ENCODE measurements at places on chromosomes 2 and 18.
A peak's percentile ranks its signal among the peaks of the same experiment; 100 is the strongest.

DNA sequence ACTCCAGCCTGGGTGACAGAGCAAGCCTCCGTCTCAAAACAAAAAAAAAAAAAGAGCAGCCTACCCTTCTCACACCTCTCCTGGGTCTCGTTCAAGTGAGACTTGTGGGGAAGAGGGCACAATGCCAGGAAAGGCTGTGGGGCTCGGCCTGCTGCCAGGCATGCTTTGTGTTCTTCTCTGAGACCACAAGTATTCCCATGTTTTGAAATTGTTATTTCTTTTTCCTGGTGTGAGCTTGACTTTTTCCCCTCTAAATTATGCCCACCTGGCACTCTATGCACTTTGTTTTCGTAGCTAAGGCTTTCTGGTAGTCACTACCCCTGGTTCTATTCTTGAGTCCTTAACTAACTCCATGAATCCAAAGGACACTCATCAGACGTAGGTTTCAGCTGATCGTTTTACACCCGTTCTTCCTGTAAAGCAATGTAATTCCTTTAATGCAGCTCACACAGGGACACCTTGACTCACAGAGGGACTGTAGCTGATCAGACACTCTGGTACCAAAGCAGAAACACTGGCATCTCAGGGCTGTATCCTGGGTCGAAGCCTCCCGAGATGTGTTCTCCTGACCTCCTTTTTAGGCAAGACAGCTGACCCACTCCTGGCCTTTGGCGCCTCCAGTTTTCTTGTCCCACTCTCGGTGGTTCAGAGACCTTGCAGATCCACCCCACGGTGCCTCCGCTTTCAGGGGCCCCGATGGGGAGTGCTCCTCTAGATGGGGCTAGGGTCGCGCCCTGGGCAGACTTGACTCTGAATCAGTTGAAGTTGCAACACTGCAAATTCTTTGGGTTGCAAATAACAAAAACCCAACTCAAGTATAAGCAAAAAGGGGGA lies 193.3 kb upstream of the AGAP1 start:
- peak; percentile 91 for DNase-seq

DNA sequence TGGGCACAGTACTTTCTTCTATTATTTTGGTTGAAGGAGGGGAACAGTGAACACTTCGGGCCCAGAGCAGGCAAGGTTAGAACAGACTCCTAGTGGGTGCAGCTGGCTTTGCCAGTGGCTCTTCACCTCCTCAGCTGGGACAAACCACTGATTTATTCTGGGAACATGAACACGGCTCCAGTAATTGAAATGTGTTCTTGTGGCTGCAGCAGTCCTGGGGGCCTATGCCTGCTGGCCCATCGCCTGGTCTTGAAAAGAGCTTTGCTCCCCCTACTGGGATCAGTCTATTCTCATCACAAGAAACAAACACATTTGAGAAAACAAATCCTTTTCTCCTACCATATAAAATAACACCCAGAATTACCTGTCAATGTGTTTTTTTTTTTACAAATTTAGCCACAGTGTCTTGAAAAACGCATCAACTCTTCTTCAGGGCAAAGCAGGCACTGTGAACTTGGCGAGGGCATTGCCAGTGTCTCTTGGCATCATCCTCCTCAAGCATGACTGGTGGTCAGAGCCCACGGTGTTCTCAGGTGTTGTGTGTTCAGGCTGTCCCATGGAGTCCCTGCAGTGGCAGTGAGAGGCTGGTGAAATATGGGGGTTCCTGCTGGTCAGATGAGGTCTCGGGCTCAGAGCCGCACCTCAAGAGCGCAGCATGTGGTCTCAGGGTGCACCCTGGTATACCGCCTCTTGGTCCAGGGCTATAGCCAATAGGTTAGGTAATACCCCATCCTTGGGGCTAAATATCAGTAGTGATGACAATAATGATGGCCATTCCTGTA lies 51.3 kb downstream of the RNF144A start:
- peak; percentile 82 for DNase-seq

GRCh38 chr2:230128623-230129342 lies 60.1 kb upstream of the SLC16A14 start:
- DNase-seq = peak; percentile 50

- DNase-seq = no peak
These were observed 46.2 kb upstream of the DNMT3A start for GRCh38 chr2:25387876-25388449.

DNA sequence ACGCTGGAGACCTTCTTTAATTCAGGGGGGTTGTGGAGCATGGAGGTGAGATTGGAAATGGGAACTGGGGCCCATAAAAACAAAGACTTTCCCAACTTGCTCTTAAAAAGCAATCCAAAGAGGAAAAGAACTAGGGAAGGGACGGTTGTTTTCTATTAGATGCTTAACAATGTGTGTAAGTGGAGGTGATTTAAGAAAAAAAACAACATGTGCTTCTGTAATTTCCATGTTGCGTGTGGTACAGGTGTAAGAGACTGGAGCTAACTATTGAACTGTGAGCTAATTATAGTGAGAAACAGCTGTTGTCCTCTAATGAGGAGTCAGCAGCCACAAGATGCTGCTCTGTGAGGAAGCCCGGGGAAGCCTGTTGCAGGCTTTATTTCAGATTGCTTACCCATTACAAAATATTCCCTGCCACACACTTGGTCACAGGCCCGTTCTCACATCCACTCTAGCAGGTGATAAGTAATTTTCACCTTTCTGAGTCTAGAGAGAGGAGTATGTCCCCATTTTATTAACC lies 280.6 kb upstream of the PARD3B start:
- DNase-seq = no peak

DNA sequence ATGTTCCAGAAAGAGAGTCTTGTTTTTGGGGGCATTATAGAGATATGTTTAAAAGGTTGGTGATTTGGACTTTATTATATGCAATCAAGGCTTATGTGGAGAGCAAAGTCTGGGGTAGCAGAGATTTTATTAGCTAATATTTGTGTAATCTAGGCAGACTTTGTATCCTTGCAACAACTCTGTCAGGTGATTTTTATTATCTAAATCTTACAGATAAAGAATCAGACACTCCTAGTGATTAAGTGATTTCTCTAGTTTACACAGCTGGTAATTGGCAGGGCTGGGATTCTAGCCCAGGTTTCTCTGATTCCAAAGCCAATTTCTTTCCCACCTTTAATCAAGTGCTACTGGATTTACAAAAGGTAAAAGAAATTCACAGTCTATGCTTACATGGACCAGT lies 33.3 kb upstream of the NCK2 start:
- DNase-seq = no peak

DNA sequence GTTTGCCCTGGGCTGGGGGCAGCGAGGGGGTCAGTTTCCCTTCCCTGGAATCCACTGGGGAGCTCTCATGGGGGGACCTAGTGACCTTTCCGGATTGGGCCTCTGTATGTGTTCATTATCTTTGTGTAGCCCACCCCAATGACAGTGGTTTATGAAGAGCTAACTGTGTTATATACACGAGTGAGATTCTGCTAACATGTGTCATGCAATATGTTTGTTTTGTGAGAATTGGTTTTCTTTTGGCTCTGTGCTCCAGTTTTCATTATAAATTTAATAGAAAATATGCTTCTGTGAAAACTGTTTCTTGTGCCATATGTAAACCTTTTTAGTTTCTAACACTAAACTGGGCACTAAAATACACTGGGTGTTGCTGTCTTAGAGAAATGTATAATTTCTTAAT lies 110.6 kb downstream of the WDSUB1 start:
- no peak for DNase-seq

DNA sequence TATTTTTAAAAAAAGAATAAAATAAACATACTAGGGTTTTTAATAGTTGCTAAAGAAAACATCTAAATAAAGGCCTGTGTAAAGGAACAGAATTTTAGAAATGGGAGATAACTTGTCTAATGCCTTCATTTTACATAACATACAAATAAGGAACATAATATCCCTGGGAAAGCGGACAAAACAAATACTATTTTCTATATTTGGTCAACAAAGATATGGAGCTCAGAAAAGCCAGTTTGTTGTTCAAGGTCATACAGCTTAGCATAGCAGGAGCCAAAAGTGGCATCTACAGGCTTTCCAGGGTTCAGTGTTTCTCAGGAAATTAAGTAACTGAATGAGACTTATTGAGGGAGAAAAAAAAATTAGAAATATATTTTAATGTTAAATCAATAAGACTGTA lies 73.4 kb upstream of the CD226 start:
- no peak for DNase-seq

DNA sequence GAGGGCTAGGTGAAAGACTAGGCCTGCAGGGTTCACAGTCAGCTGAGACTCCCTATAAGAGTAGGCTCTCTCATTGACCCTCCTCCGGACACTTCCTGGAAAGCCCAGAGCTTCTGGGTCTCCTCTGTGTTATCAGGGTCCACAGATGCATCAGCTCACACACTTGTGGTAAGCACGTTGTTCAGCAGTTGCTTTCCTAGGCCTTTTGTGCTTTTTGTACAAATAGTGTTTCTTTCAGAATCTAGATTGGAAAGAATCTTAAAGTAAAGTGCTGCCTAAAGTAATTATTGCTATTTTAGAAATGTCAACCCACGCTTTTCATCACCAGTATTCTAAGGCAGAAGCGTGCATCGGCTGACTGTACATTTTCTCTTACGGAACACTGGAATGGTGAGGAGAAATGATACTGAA lies 15.5 kb downstream of the SLC9A2 start:
- no peak for DNase-seq

- peak; percentile 13 for DNase-seq
These were observed 242.0 kb upstream of the LYPD1 start for GRCh38 chr2:132911726-132912724.

- no peak for DNase-seq
These were observed 120.7 kb downstream of the RDH14 start for GRCh38 chr2:18439716-18440115.

GRCh38 chr2:12774395-12774727 lies 57.6 kb downstream of the TRIB2 start:
- DNase-seq = no peak

- peak; percentile 98 for DNase-seq
These were observed 189.5 kb downstream of the CTIF start for GRCh38 chr18:48728204-48728833.

GRCh38 chr2:20149703-20150030 lies 75.3 kb downstream of the SDC1 start:
- no peak for DNase-seq

DNA sequence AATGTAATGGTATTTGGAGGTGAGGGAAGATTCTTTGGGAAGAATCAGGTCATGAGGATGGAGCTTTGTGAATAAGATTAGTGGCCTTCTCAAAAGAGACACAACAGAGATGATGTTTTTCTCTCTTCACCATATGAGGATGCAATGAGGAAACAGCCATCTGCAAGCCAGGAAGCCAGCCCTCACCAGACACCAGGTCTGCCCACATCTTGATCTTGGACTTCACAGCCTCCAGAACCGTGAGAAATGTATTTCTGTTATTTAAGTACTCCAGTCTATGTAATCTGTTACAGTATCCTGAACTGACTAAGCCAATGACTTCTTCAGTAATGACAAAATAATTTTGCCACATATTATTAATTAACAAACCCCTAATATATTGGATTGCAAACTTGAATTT lies 28.3 kb downstream of the CYRIA start:
- DNase-seq = no peak

DNA sequence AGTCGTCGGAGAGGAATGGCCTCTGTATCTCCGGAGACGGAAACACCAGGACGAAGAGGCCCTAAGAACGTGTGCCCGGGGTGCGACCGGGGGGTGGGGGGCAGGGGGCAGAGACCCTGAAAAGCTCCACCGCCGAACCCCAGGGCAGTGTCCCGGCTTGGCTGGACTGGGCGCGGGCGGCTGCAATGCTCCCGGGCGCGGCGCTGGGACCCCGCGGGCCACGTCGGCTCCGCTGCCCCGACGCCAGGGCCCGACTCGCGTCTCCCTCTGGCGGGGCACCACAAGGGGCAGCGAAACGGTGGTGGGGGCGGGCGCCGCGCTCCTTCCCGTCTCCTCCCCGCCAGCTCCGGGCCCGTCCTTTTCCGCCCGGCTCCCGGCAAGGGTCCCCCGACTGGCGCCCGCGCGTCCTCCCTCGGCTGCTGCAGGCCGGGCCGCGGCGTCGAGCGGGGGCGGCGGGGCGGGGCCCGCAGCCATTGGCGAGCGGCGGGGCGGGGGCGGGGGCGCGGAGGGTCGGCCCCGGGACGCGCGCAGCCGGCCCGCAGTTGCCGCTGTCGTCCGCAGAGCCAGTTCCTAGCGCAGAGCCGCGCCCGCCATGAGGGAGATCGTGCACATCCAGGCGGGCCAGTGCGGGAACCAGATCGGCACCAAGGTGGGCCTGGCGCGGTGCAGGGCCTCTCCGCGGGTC lies at the start of gene TUBB6:
TSS of gene TUBB6 (plus strand) at position 541 of the 685 bp plus-strand sequence. CDS start at position 593, 52 bp downstream.
- DNase-seq = peak; percentile 73

GRCh38 chr2:159076241-159076640 lies 107.8 kb downstream of the TANC1 start:
- peak; percentile 91 for DNase-seq

DNA sequence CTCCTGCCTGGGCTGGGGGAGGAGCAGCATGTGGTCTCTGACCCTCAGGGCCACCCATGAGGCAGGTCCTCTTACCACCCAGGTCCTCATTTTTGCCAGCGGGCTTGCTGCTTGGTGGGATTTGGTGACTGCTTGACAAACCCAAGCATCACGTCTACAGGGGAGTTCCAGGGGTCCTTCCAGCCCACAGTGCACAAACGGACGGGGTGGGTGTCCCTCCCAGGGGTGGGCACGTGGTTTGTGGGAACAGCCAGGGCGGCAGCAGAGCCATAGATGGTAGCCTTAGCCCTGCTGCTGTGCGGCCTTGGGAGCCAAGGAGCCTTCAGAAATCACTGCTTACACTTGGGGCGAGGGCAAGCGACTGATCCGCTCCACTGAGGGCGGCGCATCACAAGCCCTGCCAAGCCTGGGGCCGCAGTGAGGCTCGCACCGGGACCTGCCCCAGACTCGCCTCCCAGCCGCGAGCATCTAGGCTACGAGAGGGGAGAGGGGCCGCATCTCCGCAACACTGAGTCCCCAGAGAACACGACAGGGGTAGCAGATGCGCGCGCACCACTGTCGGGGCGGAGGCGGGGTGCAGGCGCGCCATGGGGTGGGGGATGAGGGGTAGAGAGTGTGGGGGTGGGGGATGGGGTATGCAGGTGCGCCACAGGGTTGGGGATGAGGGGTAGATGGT lies 36.9 kb downstream of the SNED1 start:
- DNase-seq = no peak

DNA sequence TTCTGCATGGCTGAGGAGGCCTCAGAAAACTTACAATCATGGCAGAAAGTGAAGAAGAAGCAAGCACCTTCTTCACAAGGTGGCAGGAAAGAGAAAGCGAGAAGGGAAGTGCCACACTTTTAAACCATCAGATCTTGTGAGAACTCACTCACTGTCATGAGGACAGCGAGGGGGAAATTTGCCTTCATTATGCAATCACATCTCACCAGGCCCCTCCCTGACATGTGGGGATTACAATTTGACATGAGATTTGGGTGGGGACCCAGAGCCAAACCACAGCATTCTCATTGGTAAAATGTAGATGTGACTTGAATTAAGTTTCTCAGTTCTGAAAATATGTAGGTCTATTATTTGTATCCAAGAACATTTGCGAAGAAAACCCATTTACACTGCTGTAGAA lies 854.8 kb downstream of the EPHA4 start:
- DNase-seq = no peak

- DNase-seq = no peak
These were observed 61.9 kb downstream of the SPRED2 start for GRCh38 chr2:65370387-65371073.

Measured in choroid plexus epithelial cell (primary cell).